ENCODE measurements at places on chromosomes 12 and 14. TPM values are rescaled to one million over a fixed set of nuclear protein-coding genes. Genes with fewer than 3 reads are reported as not detected.

DNA sequence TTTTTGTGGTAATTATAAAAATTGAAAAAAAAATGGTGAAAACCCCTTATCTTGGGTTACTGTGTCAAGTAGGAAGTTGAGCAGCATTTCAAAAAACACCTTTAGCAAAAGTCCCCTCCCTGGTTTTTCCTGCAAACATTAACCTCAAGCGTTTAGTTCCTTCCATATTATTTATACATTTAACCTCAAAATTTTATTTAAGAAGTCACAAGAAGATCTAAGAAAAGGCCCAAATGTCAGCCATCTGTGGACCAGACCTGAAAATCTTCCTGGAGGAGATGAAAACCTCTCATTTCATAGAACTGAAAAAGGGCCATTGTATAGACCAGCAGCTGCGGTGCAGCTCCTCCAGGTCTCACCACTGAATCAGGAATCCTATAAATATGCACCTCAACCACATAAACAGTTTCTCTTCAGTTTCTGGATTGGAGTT is 40.4 kb upstream of the BTG1 start:
- DNase-seq, result no peak

- DNase-seq, result peak; percentile 27
Observed at GRCh38 chr14:101810897-101811621, 49.5 kb downstream of the PPP2R5C start.

DNA sequence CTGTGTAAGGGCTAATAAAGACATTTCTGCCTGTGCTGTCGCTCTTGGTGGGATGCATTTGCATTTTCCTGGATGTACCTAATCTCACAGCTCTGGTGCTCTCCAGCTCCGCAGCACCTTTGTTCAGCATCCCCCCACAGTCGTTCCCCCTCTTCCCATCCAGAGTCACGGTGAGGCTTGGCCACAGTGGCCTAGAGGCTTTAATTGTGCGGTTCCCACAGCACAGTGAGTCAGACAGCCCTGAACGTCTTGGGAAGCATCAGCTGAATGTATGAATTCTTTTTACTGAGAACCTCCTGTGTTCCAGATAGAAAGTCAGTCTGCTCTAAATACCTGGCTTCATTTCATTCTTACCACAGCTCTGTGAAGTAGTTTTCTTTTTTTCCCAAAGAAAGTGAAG is 28.7 kb downstream of the MLXIP start:
- DNase-seq, result peak; percentile 82

Gene AKAP3
- total RNA-seq, result 0.97 TPM

DNA sequence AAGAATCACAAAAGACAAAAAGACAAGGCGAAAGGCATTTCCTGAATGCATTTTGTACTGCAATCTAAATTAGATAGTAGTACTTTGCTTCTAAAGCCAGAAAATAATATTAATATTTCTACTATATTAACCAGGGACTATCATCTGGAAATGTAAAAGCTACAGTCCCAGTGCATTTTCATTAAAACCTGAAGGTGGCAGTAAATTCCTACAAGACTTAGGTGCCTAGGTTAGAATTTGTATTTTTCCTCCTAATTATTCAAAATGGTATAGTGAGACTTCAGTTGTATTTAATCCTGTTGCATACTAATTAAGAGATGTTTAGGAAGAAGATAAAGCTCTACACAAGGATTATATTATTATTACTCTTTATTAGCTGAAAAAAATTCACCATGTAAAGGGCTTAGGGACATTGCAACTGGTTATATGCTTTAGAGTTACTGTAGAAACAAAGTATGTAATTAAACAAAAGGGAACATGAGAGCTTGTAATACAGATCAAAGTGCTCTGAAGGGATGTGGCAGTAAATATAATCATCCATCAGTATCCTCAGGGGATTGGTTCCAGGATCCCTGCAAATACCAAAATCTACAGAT is 53.6 kb downstream of the BRMS1L start:
- no peak for DNase-seq

DNA sequence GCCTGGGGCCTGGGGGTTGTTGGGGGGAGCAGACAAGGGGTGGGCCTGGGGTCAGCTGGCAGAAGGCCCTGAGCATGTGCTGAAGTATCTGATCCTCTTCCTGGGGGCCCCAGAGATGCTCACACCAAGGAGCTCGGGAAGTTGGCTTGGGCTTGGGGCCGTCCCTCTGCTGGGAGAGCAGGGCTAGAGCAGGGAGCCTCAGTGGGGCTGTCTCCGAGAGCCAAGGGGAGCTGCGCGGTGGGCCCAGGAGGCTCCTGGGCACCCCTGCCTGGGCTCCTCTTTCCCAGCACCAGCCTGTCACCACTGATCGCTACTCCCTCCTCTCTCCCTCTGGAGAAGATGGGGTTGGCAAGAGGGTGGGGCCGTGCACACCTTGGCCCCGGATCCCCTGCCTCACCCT is 28.3 kb downstream of the BEGAIN start:
- DNase-seq, result no peak

- no peak for DNase-seq
Observed at GRCh38 chr14:92160619-92161018, 38.9 kb downstream of the CPSF2 start.

- peak; percentile 52 for DNase-seq
Observed at GRCh38 chr14:42110167-42110566, 503.5 kb downstream of the LRFN5 start.

Gene DPY19L2
- 4.5 TPM for total RNA-seq

DNA sequence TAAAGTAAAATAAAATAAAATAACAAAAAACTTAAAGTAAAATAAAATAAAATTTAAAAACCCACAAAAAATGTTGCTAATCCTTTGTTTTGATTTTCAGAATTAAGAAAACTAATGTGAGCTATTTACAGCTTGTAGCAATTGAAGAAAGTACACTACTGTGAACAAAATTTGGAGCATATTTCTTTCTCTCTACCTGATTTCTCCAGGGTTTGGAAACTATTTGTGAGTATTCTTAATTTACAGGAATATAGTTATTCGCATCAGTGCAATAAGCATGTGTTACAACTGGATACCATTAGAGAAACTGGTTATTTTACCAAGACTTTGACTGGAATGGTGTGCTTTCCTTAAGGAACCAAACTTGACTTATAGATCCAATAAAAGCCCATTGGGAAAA is 86.1 kb upstream of the CNOT2 start:
- DNase-seq, result no peak

- DNase-seq, result no peak
Observed at GRCh38 chr12:615620-616019, 47.6 kb downstream of the NINJ2 start.

DNA sequence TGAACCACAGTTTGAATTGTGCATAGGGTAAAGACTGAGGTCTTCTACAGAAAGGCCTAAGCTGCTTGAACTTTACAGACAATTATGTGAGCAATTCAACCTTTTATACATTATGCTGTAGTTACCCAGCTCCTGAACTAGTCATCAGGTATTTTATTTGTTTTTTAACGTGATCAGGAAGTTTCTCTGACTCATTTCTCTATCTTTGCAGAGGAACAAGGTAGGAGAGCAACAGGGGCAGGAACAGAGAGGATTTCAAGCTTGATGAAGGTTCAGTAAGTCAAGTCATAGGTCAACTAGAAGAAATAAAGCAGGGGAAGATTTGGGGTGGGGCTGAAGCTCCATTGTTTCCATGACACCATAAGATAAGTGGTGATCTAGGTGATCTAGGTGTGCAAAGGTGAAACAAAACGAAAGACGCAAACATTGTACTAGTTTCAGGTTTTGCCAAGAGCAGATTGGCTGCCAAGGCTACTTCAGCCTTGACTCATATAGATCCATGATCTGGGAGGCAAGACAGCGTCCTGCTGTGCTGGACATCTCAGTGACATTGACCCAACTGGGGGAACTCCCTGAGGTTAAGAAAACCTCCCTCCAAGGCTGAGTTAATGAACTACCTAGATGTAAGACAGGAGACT is 198.1 kb downstream of the DAD1 start:
- DNase-seq, result no peak

Gene TAS2R8
- not detected for total RNA-seq

DNA sequence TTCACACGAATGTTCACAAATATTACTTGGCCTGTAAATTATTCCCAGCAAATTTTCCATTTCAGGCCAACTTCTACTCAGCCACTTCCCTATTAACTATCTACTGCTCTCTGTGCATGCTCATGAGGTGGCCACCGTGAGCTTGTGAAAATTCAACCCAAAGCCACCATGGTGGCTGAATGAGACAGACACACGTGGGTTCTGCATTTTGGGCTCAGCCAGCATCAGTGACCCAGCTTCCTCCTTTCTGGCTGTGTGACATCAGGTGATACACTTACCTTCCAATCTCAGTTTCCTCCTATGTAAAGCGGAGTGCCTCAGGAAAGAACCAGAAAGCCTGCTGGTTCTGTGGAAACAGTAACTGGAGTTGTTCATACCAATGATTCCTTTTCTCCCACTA is 175.8 kb downstream of the FOXN3 start:
- no peak for DNase-seq

- DNase-seq, result peak; percentile 30
Observed at GRCh38 chr14:22047115-22047514, 373.5 kb upstream of the OR4E1 start.

GRCh38 chr14:104187121-104187889 is 48.9 kb downstream of the KIF26A start:
- peak; percentile 44 for DNase-seq

GRCh38 chr14:36716614-36717184 is 55.0 kb downstream of the PAX9 start:
- no peak for DNase-seq

DNA sequence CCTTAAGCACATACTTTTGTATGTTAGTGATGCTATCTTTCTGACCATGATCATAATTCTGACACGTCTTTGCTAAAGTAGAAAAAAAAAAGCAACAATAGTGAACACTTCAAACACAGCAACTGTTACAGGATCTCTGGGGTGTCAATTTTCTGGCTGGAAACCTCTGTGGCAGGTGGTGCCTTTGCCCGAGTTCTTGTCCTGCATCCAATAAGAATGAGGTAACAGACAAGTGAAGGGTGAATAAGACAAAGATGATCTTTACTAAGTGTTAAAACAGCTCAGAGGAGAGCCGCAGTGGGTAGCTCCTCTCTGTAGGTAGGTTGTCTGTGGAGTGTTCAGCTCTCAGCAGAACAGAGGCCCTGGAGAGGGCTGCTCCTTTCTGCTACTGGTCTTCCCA is 20.9 kb upstream of the PLBD1 start:
- DNase-seq, result no peak

Gene BCL2L14
- not detected for total RNA-seq

Gene OR4K5
- not detected for total RNA-seq

GRCh38 chr14:105241641-105242040 is 6.7 kb upstream of the BTBD6 start:
- DNase-seq, result no peak

DNA sequence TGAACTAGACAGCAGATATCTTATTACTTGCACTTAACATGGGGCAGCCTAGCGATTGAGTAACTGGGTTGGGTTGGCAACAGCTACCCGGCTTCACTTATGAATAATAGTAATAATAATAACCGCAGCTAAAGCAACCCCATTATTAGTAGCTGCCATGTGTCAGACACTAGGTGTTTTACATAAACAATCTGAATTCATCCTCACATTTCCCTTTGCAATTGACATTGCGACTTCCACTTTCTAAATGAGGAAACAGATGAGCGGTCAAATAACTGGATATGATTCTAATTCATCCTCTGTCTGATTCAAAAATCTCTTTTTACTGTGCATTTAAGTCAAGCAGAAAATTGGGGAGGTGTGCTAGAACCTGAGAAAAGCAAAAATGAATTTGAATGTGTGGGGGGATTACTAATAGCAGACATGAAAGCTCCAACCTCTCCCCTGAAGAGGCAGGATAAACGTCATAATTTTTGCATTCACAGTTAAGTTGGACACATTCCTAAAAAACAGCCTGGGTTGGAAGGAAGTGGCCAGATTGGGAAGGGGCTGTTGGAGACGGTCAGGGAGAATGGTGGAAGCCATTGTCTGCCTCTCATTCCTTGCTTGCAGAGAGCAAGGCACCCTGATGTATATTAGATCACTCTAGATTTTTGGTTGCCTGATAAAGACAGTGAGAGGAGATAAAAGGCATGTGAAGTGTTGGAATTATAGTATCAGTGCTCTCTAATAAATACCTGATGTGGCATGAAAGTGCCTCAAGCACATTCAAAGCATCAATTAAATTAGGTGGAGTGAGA is 13.1 kb downstream of the EMP1 start:
- no peak for DNase-seq

- no peak for DNase-seq
Observed at GRCh38 chr12:50117057-50117622, 5.1 kb downstream of the COX14 start.

DNA sequence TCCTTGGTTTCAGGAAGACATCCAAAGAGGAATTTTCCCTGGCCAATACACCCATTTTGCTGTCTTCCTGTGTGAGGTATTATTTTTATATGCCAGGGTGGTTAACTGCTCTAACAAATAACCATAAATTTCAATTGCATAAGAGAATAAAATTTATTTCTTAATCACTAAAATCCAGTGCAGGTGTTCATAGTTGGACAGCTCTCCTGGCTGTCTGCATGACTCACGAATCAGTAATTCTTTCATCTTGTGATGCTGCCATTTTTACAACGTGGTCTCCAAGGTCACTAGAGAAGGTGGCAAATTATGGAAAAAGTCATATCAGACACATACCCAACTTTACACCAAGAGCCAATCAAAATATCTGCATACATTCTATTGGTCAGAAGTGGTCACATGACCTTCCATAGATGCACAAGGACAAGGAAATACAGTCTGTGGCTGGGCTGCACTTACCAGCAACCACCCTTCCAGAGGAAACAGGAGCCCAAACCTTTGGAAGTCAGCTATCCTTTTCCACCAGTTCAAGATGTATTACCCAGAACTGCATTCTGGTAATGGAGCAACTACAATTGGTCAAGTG is 193.5 kb upstream of the PLEKHG7 start:
- no peak for DNase-seq

Gene SYCP3
- not detected for total RNA-seq

Gene KLRG1
- 0.12 TPM for total RNA-seq

DNA sequence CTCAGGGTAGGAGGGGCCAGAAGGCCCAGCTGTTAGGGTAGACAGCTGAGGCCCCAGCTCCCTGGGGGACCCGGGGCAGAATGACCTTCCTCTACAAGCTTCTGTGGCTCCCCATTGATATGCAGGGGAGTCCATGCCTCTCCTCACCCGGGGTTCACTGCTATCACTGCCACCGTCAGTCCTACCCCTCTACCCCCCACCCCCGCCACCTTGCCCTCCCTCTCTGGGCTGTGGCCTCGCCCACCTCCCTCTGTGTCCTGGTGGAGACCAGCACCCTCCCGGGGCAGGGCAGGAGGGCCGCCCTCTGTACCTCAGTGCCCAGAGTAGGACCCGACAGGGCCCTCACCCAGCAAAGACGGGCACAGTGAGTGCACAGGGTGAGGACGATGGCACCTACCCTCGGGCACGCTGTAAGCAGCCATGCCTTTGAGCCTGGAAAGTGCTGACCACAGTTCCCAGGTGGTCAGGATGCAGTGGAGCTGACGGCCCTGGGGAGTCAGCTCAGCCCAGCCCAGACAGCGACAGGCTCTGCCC is 88.4 kb upstream of the SFSWAP start:
- no peak for DNase-seq

Gene TRHDE
- 7.9 TPM for total RNA-seq

- DNase-seq, result no peak
Observed at GRCh38 chr14:24401810-24402702, 3.3 kb downstream of the NYNRIN start.

- DNase-seq, result no peak
Observed at GRCh38 chr14:96213871-96214465, 9.3 kb downstream of the BDKRB2 start.

All from Daoy (cell line).